ENCODE measurements at places on chromosomes 5 and 9.

- DNase-seq: no peak
Observed at GRCh38 chr9:93390953-93391515, 60.5 kb upstream of the FAM120A start.

- DNase-seq: no peak
Observed at GRCh38 chr5:68452286-68452685, 236.7 kb downstream of the PIK3R1 start.

DNA sequence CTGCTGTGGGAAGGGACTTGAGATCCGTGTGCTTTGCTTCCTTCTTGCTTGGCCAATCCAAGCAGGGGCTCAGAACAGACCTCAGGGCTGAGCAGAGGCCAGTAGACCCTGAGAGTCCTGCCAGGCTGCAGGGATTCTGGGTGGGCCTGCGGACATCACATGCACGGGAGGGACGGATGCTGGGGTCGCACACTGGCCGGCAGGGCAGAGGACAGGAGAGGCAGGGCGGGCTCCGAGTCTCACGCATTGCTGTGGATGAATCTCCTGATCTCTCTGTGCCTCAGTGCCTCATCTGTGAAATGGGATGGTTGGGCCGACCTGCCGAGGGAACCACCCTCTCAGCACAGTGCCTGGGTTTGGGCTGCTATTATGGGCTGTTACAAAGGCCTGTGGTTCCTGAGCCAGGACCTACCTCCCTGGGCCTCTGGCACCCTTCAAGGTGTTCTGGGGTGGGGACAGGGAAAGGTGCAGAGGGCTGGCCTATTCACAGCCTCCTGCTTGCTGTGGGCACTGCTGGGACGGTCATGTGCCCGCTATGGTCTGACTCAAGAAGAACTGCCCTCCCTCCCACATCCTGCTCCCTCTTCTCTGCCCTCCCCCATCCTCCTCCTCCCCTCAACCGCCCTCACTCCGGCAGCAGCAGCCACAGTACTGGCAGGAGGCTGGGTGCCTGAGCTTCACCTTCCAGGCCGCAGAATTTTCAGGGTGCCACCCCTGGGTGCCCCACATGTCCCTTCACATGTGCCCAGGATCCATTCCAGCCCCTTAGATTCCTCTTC is 43.3 kb downstream of the NCS1 start:
- no peak for DNase-seq

- no peak for DNase-seq
Observed at GRCh38 chr9:135336722-135337527, 142.7 kb upstream of the PPP1R26 start.

GRCh38 chr5:36360307-36360706 is 58.6 kb upstream of the RANBP3L start:
- DNase-seq: no peak

DNA sequence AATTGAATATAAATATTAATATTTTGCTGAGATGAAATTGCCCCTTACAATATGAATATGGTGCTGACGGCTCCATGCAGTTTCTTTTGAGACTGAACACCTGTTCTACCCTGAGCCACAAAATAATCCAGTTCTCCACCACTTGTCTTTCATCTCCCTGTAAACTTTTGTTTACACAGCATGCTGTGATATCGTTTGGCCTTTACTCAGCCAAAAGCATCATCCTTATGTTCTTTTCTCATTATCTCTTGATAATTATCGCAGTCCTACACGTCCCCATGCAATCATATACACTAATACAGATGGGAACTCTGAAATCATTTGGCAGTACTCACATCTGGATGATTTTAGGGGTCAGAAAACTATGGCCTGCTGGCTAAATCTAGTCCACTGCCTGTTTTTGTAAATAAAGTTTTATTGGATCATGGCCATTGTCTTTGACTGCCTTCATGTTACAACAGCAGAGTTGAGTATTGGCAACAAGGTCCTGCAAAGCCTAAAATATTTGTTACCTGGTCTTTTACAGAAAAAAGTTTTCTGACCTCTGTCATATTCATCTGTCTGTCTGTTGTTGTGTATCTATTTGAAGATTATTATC is 53.3 kb downstream of the AOPEP start:
- DNase-seq: no peak

- no peak for DNase-seq
Observed at GRCh38 chr9:126404459-126404858, 77.8 kb downstream of the MVB12B start.

GRCh38 chr5:57841676-57842363 is 359.2 kb upstream of the ACTBL2 start:
- no peak for DNase-seq

- no peak for DNase-seq
Observed at GRCh38 chr5:102663749-102664530, 91.2 kb upstream of the PAM start.

Measured in stimulated activated CD4-positive, alpha-beta T cell treated with anti-CD3 and anti-CD28 coated beads, Interleukin-1b, Interleukin-23, amount 100 ng/mL, for 1 hour (primary cell).